ENCODE measurements at places on chromosomes 16 and 17.
A peak's percentile ranks its signal among the peaks of the same experiment; 100 is the strongest.

DNA sequence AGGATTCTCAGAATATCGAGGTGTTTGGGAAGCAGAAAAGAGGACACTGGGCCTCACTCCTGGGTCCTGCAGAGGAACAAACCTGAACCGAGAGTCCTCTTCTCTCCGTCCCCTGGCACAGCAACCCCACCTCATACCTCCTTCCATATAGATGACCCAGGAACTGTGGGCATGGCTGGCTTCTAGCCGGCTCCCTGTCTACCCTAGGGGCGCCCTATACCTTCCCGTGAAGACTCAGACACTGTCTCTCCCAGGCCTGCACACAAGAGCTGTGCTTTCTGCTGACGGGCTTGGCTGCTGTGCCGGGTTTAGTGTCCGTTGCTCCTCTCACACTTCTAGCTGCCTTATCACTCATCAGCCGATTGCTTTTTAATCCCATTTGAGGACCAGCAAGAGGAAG, 46.5 kb upstream of the CRISPLD2 start:
- no peak for DNase-seq

- no peak for DNase-seq
Observed at GRCh38 chr16:11140098-11140375, 116.0 kb downstream of the SOCS1 start.

GRCh38 chr16:31076319-31076718, 2.1 kb downstream of the ZNF646 start:
- no peak for DNase-seq

GRCh38 chr17:33463887-33464286, 170.8 kb upstream of the ASIC2 start:
- DNase-seq: peak; percentile 20

GRCh38 chr16:17080105-17080504, 390.7 kb downstream of the XYLT1 start:
- DNase-seq: no peak

DNA sequence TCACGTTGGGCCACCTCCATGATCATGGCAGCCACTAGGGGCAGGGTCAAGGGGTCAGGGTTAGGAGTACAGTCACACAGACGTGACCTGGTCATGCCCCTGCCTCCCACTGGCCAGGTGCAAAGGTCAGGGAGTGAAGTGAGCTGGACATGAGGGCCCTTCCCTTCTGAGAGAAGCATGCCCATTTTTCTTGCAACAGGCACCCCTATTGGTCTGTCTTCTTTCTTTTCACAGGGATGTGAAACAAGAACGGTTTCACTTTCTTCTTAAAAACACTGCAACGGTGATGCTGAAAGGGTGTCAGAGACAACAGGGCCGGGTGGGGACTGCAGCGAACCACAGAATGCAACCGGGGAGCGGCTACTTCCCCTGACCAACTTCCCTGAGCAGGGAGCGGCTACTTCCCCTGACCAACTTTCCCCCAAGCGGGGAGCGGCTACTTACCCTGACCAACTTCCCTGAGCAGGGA, 52.1 kb upstream of the DOC2B start:
- no peak for DNase-seq

DNA sequence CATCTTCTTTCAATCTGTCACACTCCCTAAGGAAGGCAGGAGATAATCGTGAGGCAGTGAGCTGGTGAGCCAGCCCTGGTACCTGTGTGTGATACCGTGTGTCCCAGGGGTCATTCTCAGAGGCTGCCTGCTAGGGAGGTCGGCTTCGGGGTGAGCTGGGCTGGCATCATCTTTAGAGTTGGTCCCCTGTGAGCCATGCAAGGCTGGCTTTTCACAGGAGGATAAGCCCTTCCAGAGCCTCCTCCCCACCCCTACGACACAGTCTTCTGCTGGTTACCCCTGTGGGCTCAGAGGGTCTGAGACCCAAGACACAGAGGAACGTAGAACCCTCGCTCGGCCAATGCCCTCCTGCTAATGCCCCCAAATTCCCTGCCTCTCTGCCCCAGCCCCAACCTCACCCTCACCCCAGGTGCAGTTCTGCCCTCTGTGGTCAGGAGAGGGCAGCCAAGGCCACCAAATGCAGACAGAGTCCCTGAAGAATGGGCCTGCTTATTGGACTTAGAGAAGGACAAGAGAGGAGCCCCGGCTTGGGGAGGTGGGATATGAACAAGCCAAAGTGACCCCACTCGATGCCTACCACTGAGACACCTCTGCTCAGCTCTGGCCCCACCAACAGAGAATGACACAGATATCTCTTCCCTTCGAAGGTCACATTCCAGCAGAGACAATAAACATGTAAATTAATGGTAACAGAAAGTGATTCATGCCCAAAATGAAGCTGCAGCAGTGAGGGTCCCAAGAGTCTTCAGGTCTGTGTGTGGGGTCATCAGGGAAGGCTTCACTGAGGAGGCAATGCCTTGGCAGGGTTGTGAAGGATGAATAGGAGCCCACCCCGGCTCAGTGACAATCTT, 80.8 kb upstream of the CCL1 start:
- no peak for DNase-seq

- DNase-seq: no peak
Observed at GRCh38 chr16:58455750-58456149, 44.2 kb upstream of the NDRG4 start.

- DNase-seq: no peak
Observed at GRCh38 chr16:38941-39892, 14.2 kb downstream of the POLR3K start.

- no peak for DNase-seq
Observed at GRCh38 chr17:28384281-28385036, 13.0 kb downstream of the SARM1 start.

- DNase-seq: peak; percentile 98
Observed at GRCh38 chr16:70715055-70715858, 29.4 kb upstream of the MTSS2 start.

- no peak for DNase-seq
Observed at GRCh38 chr16:72901000-72901627, 146.8 kb downstream of the ZFHX3 start.

- DNase-seq: no peak
Observed at GRCh38 chr16:65809627-65810026, 556.9 kb upstream of the CDH5 start.
